ENCODE measurements at places on chromosomes 5 and 9.
A peak's percentile ranks its signal among the peaks of the same experiment; 100 is the strongest.

GRCh38 chr9:137237759-137238726 is 3.0 kb upstream of the TUBB4B start:
- H3K27me3 ChIP-seq, result no peaks in the 10 kb centered on the region
- no peak for DNase-seq
- peaks cover 13% of the 10 kb centered on the region for H3K36me3 ChIP-seq
- no peak overlapping the region for H3K27ac ChIP-seq
- H3K4me3 ChIP-seq, result no peak overlapping the region
- peaks cover 63% of the 10 kb centered on the region for H3K4me1 ChIP-seq

- no peaks in the 10 kb centered on the region for H3K36me3 ChIP-seq
- no peaks in the 10 kb centered on the region for H3K4me1 ChIP-seq
- H3K4me3 ChIP-seq, result no peak overlapping the region
- DNase-seq, result no peak
These were observed 24.7 kb upstream of the ANKRD34B start for GRCh38 chr5:80594810-80595209.

DNA sequence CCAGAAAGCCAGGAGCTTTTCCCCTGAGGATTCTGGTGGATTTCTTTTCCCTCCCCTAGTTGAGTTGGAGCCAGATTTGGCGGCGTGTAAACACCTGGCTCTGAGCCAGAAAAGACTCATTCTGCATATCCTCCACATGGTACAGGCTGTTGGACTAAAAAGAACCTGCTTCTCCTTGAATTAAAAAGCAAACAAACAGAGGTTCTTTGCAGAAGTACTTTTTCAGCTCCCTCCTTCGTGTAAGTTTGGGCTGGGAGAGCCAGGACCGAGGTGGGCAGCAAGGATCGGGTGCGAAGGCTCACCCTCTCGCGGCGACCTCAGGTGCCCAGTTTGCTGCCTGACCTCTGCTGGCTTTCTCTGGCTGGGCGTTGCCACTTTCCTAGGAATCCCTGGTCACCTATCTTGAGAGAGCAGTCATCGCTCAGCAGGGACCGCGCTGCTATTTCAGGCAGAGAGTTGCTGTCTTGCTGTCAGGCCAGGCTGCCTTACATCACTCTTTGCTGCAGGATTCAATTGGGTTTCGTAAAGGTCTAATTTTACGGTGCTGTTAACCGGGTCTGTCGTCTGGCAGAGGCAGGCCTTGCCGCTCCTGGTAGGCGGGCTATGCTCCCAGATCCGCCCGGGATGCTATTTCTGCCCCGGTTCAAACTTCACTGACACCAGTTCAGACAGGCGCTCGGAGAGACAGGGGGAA is 3.2 kb downstream of the PAPPA start:
- H3K27ac ChIP-seq, result no peak overlapping the region
- peaks cover 62% of the 10 kb centered on the region for H3K27me3 ChIP-seq
- no peaks in the 10 kb centered on the region for H3K4me1 ChIP-seq
- no peak overlapping the region for H3K4me3 ChIP-seq

DNA sequence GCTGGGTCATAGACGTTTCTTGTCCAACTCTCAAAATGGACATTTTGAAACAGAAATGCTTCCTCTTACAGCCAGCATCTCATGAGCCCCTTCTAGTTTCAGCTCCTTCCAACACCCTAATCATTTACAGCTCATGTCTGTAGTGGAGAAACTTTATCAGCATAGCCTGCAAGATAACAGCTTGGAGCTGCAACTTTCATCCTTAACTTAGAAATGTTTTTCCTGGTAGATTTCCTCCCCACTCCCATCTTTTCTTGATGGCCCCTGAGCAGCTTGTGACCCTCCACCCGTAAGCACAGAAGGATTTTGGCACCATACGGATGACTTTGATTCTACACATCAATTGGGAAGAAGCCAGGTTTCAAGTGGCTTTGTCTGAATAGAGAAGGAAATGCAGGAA is 53.5 kb upstream of the TGFBR1 start:
- no peak overlapping the region for H3K27ac ChIP-seq
- H3K27me3 ChIP-seq, result no peaks in the 10 kb centered on the region
- DNase-seq, result no peak

DNA sequence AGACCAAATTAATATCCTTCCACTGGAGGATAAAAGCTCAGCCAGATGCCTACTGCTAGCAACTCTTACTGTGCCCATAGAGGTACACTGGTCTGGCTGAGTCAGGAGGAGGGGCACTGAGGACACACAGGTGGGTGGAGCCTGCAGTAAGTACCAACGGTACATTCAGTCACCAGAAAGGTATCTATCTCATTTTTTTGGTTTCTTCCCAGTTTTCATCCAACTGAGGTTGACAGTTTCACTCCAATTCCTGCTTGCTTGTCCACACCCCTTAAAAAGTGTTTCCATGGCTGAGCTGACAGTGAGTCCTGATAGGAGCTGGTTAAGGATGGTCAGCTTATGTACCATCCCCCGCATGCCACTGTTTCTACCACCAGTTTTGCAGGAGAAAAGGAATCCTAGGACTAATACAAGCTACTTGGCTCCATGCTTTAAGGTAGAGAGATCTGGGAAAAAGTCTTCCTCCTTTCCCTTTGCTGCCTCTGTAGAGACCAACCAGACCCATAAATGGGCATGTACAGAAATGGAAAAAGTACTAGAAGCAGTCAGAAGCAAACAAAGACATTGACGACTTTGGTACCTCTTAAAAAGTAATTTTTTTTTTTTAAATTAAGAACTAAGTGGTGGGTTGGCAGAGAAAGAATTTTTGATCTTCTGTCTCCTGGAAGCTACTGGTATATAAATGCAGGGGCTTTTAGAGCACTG is 3.2 kb downstream of the ELL2 start:
- H3K4me1 ChIP-seq, result peaks cover 33% of the 10 kb centered on the region
- no peaks in the 10 kb centered on the region for H3K36me3 ChIP-seq
- no peaks in the 10 kb centered on the region for H3K27me3 ChIP-seq
- DNase-seq, result no peak

DNA sequence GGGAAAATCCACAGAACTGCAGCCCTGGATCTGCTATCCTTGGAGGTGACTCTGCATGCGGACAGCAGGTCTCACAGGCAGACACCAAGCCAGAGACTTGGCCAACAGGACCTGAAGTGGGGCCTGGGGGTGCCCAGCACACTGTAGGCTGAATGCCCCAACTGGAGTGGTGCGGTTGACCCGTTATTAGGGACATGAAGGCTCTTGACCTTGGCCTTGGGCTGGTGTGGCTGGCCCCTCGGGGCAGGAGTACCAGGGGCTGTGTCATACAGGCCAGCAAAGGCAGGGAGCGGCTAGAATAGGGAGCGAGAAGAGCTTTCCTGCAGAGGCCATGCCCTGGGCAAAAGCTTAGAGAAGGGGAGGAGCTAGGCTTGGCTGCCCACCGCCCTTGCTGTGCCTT is 153.2 kb upstream of the MVB12B start:
- no peak overlapping the region for H3K4me3 ChIP-seq
- H3K36me3 ChIP-seq, result no peaks in the 10 kb centered on the region
- no peak overlapping the region for H3K27ac ChIP-seq

DNA sequence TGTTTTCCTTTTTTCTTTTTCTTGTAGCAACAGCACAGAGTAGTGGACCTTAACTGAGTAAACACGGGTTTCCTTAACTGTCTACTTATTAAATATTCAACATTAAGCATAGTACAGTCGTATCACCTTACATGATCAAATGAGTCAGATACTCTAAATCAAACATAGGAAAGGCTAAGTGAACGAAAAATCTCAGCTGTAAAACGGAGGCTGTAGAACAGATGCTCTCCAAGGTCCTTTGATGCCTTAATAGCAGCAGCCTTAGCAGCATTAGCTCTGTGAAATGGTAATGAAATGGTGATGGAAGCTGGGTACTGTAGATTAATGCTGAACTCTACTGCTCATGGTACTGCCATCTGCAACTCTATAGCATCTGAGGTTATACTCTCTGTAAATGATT is 1433.3 kb upstream of the C9orf72 start:
- DNase-seq, result no peak
- H3K27me3 ChIP-seq, result no peaks in the 10 kb centered on the region
- H3K4me1 ChIP-seq, result no peaks in the 10 kb centered on the region
- no peak overlapping the region for H3K27ac ChIP-seq
- H3K4me3 ChIP-seq, result no peak overlapping the region

- no peaks in the 10 kb centered on the region for H3K36me3 ChIP-seq
- no peak overlapping the region for H3K27ac ChIP-seq
- no peak overlapping the region for H3K4me3 ChIP-seq
- H3K4me1 ChIP-seq, result no peaks in the 10 kb centered on the region
- H3K27me3 ChIP-seq, result no peaks in the 10 kb centered on the region
- DNase-seq, result no peak
These were observed 62.7 kb upstream of the TMEM252 start for GRCh38 chr9:68603371-68603770.

DNA sequence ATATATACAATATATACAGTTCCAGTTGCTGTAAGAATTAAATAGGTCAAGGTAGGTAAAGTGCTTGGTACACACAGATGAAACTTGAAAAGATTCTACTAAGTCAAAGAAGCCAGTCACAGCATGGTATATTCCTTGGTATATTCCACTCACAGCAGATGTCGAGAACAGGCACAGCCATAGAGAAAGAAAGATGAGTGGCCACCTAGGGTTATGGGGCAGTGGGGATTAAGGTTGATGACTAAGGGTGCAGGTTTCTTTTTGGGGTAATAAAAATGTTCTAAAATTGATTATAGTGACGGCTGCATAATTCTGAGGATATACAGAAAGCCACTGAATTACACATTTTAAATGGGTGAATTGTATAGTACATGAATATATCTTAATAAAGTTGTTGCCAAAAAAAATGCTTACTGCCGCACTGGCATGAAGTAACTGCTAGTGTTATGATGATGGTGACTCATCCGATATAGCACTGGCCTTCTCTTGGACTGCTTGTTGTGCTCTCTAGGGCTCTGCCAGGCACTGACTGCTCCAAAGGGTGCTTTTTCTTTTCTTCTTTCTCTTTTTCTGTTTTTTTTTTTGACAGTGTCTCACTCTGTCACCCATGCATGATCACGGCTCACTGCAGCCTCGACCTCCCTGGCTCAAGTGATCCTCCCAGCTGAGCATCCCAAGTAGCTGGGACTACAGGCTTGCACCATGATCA is 23.5 kb downstream of the TBC1D2 start:
- H3K4me1 ChIP-seq, result no peaks in the 10 kb centered on the region
- H3K36me3 ChIP-seq, result peaks cover 44% of the 10 kb centered on the region
- H3K4me3 ChIP-seq, result no peak overlapping the region
- no peaks in the 10 kb centered on the region for H3K27me3 ChIP-seq

DNA sequence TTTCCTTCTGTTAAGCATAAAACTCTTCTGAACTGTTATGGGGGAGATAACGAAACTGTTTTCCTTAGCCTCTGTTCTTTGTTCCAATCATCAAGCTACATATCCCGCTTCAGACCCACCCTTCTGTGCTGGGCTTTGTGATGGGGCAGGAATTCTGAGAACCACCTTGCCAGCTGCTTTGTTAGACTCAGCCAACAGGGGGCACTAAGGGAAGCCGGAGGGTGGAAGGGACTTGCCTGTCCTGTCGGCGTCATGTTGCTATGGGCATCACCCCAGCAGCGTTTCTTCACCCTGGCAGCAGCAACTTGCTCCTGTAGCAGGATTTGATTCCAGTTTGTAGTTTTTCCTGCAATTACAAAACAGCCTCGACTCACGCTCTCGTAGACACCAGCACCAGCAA is 169.1 kb downstream of the CAAP1 start:
- H3K27me3 ChIP-seq, result no peaks in the 10 kb centered on the region
- peak; percentile 6 for DNase-seq
- no peaks in the 10 kb centered on the region for H3K4me1 ChIP-seq
- H3K36me3 ChIP-seq, result no peaks in the 10 kb centered on the region
- H3K27ac ChIP-seq, result no peak overlapping the region
